Breast epithelium (tissue), 4 donors: ENCODE measurements at places on chromosomes 16 and 17. TPM values are rescaled to one million over a fixed set of nuclear protein-coding genes. Genes with fewer than 3 reads are reported as not detected.

Gene ARL16
- total RNA-seq, result 44.2 TPM

Gene FOXJ1
- 0.15 TPM for total RNA-seq

Gene TGFB1I1
- total RNA-seq, result 30.1 TPM

Gene CD79B
- total RNA-seq, result 7.9 TPM

Gene MYLK3
- total RNA-seq, result not detected

Gene MEIOB
- not detected for total RNA-seq

Gene TBX2
- total RNA-seq, result 8.5 TPM

Gene FGF11
- 2.1 TPM for total RNA-seq

Gene WSCD1
- 0.88 TPM for total RNA-seq

Gene NPIPB2
- 14.8 TPM for total RNA-seq

Gene GRAP
- 2.2 TPM for total RNA-seq

Gene CFDP1
- 55.5 TPM for total RNA-seq

Gene DOC2A
- 2.3 TPM for total RNA-seq

DNA sequence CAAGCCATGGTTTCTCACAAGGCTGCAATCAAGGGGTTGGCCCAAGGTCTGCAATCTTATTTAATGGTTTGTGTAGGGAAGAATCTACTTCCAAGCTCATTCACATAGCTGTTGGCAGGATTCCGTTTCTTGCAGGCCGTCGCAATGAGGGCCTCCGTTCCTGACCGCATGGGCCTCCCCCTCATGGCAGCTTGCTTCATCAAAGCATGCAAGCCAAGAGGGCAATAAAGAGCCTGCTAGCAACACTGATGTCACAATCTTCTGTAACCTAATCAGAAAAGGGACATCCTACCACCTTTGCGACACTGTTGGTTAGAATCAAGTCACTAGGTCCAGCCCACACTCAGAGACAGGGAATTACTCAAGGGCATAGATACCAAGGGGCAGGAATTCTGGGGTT is 95.5 kb downstream of the CCT6B start:
- no peak for DNase-seq
- H3K36me3 ChIP-seq, result no peaks in the 10 kb centered on the region
- no peak overlapping the region for H3K4me3 ChIP-seq
- H3K27ac ChIP-seq, result no peak overlapping the region
- no peaks in the 10 kb centered on the region for H3K4me1 ChIP-seq

DNA sequence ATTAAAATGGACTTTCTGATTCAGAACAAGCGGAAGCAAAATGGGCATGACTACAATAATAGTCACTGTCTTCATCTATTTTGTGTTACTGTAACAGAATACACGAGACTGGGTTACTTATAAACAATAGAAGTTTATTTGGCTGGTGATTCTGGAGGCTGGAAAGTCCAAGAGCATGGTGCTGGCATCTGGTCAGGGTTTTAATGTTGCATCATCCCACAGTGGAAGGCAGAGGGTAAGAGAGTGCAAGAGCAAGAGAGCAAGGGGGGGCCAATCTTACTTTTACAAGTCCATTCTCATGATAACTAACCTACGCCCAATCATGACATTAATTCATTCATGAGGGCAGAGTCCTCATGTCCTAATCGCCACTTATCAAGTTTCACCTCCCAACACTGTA is 189.2 kb downstream of the TOX3 start:
- H3K4me3 ChIP-seq, result no peak overlapping the region
- no peaks in the 10 kb centered on the region for H3K36me3 ChIP-seq
- no peaks in the 10 kb centered on the region for H3K27me3 ChIP-seq
- no peak for DNase-seq

DNA sequence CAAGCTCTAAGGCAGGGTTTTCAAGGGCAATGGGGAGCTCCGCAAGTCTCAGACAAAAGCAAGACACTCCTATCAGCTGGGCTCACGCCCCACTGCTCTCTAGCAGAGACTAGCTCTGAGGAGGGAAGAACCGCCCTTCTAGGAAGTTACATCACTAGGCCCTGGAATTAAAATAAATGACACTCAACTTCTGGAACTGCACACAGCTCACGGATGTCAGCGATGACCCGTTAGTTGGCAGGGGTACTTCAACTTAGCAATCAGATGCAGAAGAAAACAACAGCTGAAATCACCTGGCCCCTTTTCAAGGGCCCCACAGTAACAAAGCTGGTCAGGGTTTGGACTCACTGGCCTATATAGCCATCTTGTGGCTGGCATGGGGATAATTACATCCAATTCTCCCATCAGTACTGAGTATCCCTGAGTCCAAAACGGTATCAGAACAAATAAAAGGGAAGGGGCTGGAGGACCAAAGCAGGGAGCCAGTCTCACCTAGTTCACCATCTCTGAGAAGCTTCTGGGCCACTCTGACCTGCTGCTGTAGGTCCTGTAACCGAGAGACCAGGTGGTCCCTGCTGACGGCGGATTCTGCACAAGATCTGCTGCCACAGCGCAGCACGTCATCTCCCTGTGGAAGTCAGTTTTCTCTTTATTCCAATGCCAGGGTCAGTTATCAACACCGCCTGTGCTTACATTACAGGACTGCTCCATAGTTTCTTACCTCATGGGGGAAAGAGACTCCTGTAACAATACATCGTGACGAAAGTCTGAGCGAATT is 22.2 kb downstream of the SERPINF1 start:
- no peak for DNase-seq
- H3K27me3 ChIP-seq, result no peaks in the 10 kb centered on the region

DNA sequence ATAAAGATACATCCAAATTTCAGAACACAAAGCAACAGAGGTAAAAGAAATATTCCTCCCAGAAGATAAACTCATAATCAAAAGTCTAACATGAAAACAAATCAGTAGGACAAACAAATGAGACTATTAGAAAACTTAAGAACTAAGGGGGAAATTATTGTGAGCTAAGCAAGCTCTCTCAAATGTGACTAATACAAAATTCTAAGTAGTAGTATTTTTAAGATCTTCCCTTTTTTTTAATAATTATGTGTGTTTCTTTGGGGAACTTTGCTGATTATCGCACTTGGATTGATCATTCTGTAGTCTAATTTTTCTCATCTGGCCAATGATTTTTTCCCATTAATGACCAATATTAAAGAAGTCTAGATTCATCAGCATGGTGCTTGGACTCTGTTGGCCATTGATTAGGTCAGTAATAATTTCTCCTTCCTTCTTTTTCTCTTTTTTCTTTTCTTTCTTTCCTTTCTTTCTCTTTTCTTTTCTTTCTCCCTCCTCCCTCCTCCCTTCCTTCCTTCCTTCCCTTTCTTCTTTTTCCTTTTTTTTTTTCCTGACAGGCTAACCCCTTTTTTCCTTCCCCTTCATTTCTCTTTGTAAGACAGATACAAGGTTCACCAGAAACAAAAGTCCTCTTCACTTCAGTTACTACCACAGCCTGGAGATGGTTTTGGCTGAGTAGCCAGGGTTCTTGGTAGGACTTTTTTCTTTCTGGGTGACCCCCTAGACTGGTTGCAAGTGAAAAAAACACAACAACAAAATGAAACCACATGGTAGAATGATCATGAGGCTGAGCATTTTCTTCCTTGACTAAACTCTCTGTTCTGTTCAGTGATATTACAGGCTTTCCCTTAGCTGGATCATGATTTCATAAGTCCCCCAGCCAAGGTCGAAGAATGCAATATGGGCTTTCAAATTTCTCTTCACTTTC is 2.9 kb upstream of the ABCA6 start:
- no peaks in the 10 kb centered on the region for H3K4me1 ChIP-seq
- H3K27me3 ChIP-seq, result no peaks in the 10 kb centered on the region
- H3K4me3 ChIP-seq, result no peak overlapping the region
- DNase-seq, result no peak
- peak overlapping the region; percentile 50 for H3K27ac ChIP-seq

DNA sequence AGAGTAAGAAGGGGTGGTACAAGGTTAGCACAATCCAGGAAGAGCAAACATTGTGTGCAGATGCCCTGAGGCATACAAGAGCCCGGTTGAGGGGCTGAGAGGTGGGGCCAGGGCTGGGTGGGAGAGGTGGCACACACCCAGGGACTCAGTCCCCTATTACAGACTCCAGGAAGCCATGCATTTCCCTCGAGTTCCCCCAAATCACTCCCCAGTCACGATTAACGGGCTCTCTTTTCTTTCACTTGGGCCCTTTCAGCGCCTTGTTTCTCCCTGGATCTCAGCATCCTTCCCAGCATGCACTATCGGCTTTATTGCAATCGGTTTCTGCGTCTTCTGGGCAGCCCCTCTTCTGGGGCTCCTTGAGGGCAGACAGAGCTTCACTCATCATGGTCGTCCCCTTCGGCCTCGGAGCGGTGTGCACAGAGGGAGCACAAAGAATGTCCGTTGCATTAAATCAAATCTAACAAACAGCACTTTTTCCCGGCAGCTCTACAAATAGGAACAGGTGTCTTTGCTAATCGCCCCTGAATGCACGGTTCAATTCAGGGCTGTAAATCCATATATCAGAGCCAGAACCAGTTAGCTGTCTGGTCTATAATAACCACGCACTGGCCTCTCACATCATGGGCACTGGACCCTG is 184.6 kb upstream of the HSBP1 start:
- no peak overlapping the region for H3K27ac ChIP-seq
- peaks cover 3% of the 10 kb centered on the region for H3K27me3 ChIP-seq
- no peaks in the 10 kb centered on the region for H3K4me1 ChIP-seq
- H3K4me3 ChIP-seq, result no peak overlapping the region

DNA sequence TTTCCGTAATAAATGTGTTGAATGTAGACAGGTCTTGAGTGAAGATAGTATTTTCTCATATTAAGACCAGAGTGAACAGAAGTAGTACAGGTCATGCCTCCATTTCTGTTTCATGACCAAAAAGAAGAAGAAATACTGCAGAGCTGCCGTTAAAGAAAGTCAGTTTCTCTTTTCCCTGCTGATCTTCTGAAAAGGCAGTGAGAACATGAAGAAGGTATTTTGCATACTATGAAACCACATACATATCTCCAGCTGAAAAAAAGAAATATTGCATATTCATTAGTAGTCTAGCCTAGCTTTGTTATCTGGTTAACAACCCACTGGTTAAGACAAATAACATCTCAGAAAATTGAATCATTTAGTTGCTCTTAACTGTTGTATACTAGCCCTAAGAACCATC is 138.4 kb downstream of the PHKB start:
- no peak overlapping the region for H3K27ac ChIP-seq
- H3K4me1 ChIP-seq, result no peaks in the 10 kb centered on the region
- DNase-seq, result no peak
- no peaks in the 10 kb centered on the region for H3K27me3 ChIP-seq
- H3K4me3 ChIP-seq, result no peak overlapping the region
- H3K36me3 ChIP-seq, result no peaks in the 10 kb centered on the region

DNA sequence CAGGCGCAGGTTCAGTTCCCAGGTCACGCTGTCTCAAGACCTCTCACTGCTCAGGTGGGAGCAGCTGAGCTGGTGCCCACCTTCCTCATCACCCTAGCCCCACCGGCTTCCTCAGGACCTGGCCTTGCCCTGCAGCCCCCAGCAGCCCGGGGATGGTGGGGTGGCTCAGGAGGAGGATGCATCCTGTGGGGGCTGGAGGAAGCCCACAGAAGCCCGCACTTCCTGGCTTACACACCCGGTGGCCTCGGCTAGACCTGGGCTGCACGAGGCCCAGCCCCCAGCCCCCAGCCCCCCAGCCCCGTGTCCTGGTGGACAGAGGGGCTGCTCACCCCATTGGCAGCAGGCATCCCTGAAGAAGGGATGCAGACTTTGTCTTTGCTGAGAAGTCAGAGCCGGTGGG is 43.4 kb downstream of the BAHCC1 start:
- H3K27ac ChIP-seq, result no peak overlapping the region
- H3K27me3 ChIP-seq, result no peaks in the 10 kb centered on the region
- H3K36me3 ChIP-seq, result no peaks in the 10 kb centered on the region
- no peak for DNase-seq
- peaks cover 5% of the 10 kb centered on the region for H3K4me1 ChIP-seq

DNA sequence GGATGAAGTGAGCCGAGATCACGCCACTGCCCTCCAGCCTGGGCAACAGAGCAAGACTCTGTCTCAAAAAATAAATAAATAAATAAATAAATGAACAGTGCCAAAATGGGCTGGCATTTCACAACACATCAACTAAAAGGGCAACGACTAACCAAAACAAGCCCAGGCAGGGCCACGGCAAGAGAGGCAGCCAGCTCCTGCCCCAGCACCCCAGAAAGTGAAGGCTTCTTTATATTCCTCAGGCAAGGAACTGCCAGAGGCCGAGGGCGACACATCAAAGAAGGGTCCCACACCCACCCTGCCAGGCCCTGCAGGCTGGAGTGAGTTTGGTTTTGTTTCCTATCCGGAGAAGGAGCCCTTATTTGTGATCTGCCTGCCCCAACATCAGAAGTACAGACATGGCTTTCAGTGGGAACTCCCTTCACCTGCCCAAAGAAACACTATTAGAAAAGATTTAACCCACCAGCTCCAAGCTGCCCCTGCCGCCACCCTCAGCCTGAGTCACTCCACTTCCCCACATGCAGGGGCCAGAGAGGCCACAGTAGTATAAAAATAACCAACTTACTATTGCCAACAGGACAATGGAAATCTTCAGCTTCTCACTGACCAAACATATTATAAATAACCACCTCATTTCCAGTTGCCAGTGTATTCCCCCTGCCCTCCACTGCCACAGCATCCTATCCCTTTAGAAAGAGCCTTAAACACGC is 8.0 kb downstream of the FBXO31 start:
- H3K27ac ChIP-seq, result peak overlapping the region; percentile 45
- H3K27me3 ChIP-seq, result no peaks in the 10 kb centered on the region
- no peak overlapping the region for H3K4me3 ChIP-seq
- peaks cover under 1% of the 10 kb centered on the region for H3K4me1 ChIP-seq

DNA sequence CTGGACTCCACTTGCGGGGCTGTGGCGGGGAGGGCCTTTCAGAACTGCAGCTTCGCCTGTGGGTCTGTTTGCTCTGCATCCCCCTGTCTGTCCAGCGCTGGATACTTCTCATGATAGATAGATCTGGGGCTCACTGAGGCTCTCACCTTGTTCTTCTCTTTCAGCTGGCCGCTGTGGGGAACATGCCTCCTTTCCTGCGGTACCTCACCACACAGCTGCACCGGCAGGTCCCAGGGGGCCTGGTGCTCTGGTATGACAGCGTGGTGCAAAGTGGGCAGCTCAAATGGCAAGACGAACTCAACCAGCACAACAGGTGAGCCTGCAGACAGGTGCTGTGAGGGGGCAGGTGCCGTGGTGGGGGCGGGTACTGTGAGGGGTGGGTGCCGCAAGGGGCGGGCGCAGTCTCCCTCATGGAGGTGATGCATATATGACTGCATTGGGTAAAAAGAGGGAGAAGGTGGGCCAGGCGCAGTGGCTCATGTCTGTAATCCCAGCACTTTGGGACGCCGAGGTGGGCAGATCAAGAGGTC is 6.2 kb downstream of the ENGASE start:
- H3K4me3 ChIP-seq, result no peak overlapping the region
- no peaks in the 10 kb centered on the region for H3K36me3 ChIP-seq

DNA sequence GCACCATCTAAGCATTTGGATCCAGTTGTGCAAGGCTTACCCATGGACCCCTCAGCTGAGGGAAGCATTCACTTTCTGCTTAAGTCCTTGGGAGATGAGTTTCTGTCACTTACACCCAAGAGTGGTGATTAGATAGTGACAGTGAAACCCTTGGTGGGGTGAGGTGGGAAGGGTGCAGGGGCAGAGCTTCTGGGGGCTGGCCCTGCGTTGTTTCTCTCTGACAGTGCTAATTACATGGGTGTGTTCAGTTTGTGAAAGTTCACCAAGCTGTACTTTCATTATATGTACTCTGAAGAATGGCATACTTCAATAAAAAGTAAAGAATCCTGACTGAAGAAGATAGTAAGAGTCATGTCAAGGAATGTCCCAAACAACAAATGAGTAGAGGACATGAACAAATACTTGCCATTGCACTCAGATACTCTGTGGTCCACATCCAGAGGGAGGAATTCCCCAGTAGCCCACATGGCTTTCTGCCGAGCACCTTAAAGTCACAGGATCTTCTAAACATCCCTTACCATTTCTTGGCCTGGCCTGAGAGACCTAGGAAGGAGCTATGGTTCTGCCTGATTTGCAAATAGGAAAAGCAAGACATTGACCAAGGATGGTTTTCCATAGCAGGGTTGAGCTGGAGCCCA is 8.4 kb downstream of the CHST6 start:
- no peaks in the 10 kb centered on the region for H3K27me3 ChIP-seq
- H3K4me1 ChIP-seq, result no peaks in the 10 kb centered on the region
- H3K4me3 ChIP-seq, result no peak overlapping the region
- H3K36me3 ChIP-seq, result no peaks in the 10 kb centered on the region
- no peak overlapping the region for H3K27ac ChIP-seq
